ENCODE measurements at places on chromosomes 6 and 20.
A peak's percentile ranks its signal among the peaks of the same experiment; 100 is the strongest.

- no peak for DNase-seq
Measured at GRCh38 chr20:34896086-34896621, 19.7 kb downstream of the ACSS2 start.

DNA sequence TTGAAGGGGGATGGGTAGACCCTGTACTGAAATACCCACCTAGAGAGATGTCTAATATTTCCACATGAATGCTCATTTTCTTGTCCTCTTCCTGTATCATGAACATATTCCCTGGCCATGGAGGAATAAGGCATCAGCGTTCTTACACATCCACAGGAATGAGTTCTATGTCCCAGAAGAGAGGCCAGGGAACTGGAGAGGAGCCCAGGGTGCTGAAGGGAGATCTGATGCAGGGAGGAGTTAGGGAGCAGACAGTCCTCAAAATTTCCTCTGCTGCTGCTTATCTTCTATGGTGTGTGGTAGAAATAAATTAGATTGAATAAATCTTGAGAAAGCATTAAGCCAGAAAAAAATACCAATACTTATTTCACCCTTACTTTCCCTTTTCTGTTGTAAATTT is 295.0 kb downstream of the KCNQ5 start:
- DNase-seq = no peak

GRCh38 chr6:131175564-131175963 is 40.3 kb downstream of the AKAP7 start:
- DNase-seq = no peak

- no peak for DNase-seq
Measured at GRCh38 chr6:167491438-167492099, 166.7 kb downstream of the TTLL2 start.

GRCh38 chr20:2800521-2801285 is at the start of gene CPXM1:
CPXM1 (minus strand) TSS chr20:2800627; CDS start chr20:2800572, 55 bp downstream.
- DNase-seq = no peak

DNA sequence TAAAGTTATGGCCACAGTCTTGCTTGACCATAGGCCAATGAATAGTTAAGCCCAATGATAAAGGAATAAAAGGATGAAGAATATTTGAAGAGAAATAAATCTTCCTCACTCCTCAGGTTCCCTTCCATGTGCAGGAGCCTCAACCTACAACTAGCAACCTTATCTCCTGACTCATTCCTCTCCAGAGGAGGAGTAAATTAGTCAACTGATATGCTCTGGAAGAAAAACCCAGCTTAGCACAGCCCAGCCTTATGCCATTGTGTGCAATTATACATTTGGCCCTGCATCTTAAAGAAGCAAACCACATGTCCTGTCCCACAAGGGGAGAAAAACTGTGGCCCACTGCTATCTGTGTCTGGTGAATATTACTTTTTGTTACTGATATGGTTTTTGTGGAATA is 82.1 kb downstream of the PHIP start:
- no peak for DNase-seq

DNA sequence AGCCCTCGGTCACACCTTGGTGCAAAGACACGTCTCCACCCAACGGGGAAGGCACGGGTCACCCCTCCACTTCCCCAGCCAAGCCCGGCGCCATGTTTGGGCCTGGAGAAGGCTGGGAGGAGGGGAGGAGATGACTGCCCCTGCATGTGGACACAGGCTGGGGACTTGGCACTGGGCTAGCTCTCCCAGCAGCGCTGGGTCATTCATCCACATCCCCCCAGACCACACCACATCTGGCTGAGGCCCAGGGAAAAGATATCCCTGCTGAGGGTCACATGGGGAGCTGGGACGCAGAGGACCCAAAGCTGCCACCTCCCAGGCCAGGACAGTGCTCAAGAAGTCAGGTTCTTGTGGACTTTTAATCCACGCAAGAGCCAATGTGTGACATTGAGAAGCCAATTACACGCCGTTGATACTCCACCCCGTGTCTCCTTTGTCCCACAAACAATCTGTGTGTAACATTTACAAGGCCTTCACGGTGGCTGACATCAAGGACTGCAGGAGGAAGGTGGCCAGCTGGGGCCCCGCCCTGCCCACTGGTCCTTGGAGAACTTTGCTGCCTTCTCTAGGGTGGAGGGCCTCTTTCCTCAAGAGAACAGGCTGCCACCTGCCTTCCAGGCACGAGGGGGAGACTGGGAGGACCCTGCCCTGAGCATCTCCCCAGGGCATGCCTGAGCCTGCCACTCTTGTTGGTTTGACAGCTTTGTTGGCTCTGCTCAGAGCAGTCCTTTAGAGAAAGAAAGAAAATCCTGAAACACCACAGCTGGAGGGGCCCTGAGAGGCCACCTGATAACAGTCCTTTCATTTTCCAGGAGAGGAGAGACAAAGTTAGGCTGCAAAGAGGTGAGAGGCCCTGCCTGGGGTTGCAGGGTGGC is 5.3 kb upstream of the IP6K3 start:
- no peak for DNase-seq

- DNase-seq = no peak
Measured at GRCh38 chr20:671252-672030, 4.2 kb downstream of the SCRT2 start.

DNA sequence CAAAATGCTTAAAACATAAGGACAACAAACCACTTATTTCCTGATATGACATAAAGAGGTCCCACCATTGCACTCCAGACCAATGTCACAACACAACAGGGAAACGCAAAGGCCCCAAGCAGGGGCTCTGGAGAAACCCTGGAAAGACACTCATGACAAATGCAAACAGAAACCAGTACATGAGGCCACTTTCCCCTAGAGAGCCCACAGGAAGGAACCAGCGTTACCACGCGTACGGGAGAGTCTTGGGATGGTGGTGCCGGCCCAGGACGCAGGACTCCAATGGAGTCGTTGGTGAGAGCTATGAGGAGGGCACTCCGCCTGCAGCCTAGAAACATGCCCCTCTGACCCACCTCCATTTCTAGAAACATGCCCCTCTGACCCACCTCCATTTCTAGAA is 20.2 kb downstream of the GMEB2 start:
- DNase-seq = no peak

GRCh38 chr6:118708744-118709143 is 57.4 kb upstream of the CEP85L start:
- no peak for DNase-seq

DNA sequence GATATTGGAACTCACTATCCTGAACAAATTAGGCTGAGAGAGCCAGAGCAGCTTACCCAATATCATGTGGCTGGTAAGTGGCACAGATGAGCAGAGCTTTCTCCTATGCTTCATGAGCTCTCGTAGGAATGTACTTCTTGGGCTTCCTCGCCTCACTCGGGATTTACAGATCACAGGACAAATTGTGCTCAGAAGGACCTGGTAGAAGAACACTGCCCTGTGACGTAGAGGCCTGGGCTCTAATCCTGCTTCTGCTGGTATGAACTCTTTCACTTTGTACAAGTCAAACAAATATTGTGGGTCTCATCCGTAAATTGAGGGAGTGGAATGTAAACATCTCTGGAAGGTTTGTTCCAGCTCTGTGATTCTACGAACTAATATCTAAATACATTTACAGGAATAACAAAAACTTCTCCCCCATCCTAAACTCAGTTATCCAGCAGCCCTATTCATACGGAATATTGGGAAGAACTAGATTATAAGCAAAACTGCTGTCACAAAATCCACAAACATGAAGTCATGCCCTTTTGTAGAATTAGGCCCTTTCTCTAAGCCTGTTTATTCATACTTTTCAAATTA is 187.6 kb downstream of the CLIC5 start:
- no peak for DNase-seq

DNA sequence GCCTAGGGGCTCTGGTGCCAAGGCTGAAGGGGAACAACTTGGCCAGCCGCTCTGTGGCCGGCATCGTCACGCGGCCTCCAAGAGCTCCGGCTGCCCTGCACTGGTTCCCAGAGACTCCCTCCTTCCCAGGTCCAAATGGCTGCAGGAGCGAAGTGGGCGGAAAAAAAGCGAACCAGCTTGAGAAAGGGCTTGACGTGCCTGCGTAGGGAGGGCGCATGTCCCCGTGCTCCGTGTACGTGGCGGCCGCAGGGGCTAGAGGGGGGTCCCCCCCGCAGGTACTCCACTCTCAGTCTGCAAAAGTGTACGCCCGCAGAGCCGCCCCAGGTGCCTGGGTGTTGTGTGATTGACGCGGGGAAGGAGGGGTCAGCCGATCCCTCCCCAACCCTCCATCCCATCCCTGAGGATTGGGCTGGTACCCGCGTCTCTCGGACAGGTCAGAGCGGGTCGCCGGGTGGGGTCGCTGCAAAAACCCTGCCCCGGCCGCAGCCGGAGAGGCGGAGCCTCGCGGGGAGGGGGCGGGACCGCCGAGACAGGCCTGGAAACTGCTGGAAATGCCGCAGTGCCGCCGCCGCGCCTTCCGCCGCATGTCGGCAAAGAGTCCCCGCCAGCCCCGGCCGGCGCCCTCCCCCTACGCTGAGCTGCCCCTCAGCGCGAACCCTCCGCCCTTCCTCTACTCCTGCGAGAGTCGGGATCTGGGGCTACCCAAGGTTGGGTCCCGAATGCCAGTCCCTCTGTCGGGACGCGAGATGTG is 814 bp upstream of the HSP90AB1 start:
- peak; percentile 77 for DNase-seq

DNA sequence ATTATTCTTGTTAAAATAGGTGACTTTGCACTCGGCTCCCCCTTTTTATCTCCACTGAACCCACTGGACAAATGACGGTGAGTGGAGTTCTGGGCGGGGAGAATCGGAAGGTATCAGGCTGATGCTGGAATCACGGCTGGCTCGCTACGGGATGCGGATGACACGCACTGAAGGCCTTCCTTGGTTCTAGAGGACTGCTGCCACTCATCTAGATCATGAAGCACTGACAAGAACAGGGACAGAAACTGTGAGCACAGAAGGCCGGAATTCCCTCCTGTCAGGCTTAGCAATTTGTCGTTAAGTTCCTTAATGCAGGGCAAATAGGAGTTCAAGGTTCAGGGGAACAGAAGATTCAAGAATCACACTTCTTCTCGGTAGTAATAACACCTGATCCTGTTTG is 89.9 kb upstream of the MPC1 start:
- DNase-seq = no peak

DNA sequence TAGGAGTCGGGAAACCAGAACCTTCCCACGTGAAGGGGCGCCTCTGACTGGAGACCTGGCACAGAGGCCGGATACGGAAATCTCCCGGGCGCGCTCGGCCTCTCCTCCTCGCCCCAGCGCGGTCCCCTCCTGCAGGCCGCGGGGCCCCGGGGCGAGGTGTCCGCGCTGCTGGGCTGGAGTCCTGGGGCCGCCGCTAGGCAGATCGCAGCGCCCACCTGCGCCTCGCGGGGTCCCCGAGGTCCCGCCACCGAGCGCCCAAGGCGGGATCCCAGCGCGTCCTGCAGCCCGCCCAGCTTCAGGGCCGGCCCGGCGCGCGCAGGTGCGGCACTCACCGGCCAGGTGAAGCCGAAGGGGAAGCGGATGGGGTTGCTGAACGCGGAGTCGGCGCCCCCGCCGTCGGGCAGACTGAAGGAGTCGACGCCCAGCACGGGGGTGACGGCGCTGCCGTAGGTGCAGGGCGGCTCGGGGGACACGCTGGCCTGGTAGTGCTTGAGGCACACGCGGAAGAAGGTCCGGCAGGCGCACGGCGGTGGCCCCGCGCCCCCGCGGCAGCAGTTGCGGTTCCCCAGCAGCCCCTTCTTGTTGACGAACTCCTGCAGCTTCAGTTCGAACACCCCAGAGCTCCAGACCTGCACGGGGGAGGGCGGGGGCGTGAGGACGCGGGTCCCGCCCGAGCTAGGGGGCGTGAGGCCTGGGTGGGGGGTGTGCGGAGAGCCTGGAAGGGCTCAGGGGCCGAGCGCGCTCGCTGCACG is 1.5 kb downstream of the DLL1 start:
- DNase-seq = no peak

GRCh38 chr6:16486661-16487060 is 248.3 kb downstream of the GMPR start:
- peak; percentile 59 for DNase-seq

DNA sequence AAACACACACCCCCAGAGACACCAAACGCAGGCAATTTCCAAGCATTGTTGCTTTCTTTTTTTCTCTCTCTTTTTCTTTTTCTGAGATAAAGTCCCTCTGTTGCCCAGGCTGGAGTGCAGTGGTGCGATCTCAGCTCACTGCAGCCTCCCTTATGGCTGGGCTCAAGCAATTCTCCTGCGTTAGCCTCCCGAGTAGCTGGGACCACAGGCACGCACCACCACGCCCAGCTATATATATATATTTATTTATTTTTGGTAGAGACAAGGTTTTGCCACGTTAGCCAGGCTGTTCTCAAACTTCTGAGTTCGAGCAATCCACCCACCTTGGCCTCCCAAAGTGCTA is 14.0 kb upstream of the SRSF3 start:
- no peak for DNase-seq

DNA sequence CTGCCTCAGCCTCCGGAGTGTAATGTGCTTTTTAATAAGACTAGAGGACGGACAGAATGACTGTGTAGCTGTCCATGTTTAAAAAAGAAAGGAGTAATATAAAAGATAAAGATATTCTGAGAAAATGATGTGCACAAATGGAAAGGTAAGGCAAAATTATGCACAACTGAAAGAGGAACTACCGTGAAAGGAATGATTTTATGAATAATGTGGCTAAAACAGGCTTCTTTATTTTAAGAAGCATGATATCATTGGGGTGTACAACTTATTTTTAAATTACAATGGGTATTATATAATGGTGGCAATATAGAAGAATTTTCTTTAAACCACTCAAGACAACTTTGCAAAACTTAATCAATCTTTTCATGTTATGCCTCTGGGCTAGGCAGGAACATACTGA is 78.1 kb downstream of the FIG4 start:
- DNase-seq = no peak

- DNase-seq = peak; percentile 49
Measured at GRCh38 chr6:122381494-122382265, 17.8 kb upstream of the HSF2 start.

- no peak for DNase-seq
Measured at GRCh38 chr6:155248008-155249001, 15.5 kb upstream of the CLDN20 start.

DNA sequence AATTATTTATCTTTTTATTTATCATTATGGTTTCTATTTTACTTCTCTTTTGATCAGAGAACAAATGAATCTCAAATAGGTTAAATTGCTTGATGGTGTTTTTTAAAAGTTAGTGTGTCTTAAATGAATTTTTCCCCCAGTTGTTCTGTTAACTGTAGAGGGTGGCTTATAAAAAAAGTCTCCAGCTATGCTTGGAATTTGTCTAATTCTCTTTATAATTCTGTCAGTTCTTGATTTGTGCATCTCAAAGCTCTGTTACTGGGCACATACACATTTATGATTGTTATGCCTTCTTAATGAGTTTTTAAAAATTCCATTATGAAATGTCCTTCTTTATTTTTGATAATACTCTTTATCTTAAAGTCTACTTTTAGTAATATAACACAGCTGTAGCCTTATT is 58.0 kb downstream of the LIN28B start:
- no peak for DNase-seq

GRCh38 chr6:125804264-125804663 is 13.5 kb downstream of the NCOA7 start:
- no peak for DNase-seq
